ENCODE measurements at places on chromosomes 6 and 20.

- DNase-seq = peak; percentile 87
Observed at GRCh38 chr20:47663354-47664067, 121.8 kb downstream of the SULF2 start.

DNA sequence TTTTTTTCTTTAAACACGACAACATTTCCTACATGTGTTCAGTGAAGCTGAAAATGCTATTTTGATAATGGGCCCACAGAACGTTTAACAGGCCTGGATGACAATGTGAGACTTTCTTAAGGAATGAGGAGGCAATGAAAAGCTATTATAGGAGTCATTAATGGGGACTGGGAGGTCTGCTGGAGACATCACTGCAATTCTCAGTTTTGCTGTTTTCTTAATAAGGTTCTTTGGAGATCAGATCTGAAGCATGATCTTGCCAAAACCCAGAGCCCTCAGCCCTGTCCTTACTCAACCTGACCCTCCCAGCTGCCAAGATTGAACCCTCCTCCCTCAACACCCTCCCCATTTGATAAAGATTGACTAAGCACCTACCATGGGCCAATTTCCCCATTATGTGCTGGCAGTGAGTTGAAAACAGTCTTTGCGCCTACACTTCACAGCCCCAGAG lies 353.1 kb downstream of the MAFB start:
- no peak for DNase-seq

- DNase-seq = no peak
Observed at GRCh38 chr20:59193325-59193724, 29.7 kb downstream of the ZNF831 start.

GRCh38 chr6:127186889-127187288 lies 68.4 kb downstream of the RSPO3 start:
- DNase-seq = no peak

- no peak for DNase-seq
Observed at GRCh38 chr20:7496394-7496991, 443.8 kb downstream of the HAO1 start.

- DNase-seq = no peak
Observed at GRCh38 chr6:28383235-28384142, 16.1 kb downstream of the ZSCAN12 start.

DNA sequence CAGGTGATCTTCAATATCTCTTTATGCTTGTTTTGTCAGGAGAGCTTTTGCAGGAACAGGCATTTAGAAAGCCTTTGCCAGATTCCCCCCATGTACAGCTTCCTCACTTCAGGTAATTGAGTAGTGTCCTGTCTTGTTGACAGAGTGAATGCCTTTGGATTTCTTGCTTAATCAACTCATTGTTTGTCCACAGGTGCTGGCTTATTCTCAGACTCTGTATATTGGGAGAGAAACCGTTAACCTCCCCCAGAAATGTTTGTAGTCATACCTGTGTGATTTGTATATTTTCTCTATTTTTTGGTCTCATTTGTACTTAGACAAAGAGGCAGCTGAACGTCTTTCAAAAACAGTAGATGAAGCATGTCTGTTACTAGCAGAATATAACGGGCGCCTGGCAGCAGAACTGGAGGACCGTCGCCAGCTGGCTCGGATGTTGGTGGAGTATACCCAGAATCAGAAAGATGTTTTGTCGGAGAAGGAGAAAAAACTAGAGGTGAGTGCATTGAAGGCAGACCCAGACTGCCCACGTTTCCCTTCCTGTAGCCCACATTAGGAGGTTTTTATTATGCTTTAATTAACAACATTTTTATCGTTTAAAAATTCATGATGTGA lies 32.3 kb downstream of the RPRD1B start:
- no peak for DNase-seq

DNA sequence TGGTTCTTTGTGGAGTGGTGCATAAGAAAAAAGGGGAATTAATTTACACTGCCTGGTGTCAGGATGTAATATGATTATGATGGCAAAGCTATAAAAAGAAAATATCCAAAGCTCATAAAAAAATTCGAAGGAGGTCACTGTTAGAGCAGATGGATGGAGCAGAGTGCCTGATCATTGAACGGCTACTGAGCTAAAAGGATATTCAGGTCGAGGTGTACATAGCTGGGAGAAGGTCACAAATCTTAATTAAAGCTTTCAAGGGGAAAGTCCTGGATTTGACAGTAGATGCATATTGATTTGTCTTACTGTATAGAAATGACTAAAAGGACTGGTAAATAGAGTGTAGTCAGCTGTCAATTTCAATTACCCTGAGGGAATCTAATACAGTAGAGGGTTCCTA lies 84.4 kb downstream of the PKIB start:
- DNase-seq = no peak

- DNase-seq = no peak
Observed at GRCh38 chr6:142088858-142089216, 43.9 kb upstream of the GJE1 start.

- no peak for DNase-seq
Observed at GRCh38 chr20:1370548-1371110, 22.2 kb downstream of the FKBP1A start.

DNA sequence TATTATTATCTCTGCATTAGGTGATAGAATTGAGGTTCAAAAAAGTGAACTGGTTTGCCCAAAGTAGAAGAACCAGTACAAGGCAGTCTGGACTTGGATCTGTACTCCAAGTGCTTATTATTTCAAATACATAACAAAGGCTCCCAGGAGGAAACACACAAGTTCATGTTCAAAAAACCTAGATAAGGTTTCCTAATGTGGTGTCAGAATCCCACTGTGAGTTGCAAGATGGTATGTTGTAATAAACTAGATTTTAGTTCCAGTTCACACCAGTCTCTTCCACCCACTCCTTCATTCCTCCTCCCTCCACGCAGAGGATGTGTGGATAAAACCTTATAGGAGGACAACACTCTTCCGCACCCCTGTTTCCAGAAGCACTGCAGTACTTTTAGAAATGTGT lies 42.8 kb downstream of the KIAA0319 start:
- no peak for DNase-seq

- peak; percentile 52 for DNase-seq
Observed at GRCh38 chr6:130473886-130474285, 108.1 kb downstream of the TMEM200A start.

- DNase-seq = no peak
Observed at GRCh38 chr20:14282140-14282539, 55.3 kb downstream of the FLRT3 start.

GRCh38 chr6:134878136-134878535 lies 71.8 kb downstream of the ALDH8A1 start:
- DNase-seq = no peak

DNA sequence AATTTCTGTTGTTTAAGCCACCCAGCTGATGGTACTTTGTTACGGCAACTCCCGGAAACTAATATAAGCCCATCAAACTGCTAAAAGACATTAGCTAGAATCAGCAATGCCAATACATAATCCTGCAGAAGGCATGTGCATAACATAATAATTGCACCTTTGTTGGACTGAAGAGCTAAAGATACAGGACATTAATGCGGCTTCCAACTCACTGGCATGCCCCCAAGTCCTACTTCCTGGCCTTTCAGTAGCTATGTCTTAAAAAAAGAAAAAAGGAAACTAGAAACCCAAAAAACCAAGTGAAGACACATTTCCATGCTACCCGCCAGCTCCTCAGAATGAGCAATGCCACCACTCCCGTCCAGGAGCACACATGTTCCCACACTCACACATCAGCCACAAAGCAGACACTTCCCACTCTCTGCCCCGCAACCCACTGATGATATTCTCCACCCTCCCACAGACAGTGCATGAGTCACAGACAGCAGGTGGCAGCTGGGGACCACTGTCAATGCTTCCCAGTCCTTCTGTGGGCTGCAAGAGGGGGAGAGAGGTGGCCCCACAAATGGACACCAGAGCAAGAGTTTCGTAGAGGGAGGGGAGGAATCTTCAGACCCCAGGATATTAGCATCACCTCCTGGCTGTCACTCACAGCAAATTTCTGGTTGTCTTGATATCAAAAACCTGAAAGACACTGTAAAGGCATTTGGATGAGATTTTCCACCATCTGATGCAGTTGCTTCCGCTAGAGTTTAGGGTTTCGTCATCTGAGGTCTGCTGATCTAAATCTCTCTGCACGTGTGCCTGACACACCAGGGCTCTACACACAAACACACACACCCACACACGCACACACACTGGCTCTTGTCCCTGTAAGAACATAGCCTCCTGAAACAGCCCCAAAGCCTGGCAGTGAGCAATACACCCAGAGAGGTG lies 32.8 kb downstream of the GFOD1 start:
- DNase-seq = no peak

DNA sequence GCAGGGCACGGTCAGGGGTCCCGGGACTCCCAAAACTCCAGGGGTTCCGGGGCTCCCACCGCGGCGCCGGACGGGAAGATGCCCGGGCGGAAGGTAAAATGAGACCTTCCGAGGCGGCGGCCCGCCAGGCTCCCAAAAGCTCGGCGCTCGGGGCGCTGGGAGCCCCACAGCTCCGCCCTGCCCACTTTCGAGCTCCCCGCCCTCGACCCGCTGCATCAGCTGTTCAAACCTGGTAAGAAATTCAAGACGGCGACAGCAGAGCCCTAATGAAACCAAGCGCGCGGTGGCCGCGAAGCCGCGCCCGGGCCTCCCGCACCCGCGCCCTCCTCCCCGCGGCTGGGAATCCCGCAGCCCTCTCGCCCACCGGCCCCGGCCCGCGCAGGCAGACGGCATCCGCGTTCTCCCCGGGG lies 369 bp downstream of the SLC4A11 start:
- DNase-seq = no peak

- DNase-seq = no peak
Observed at GRCh38 chr6:14092838-14093789, 24.5 kb upstream of the CD83 start.
